Fibroblast of skin of back (primary cell): ENCODE measurements at places on chromosomes 4 and X.

- DNase-seq = peak; percentile 58
Observed at GRCh38 chrX:23902419-23902818, 5.3 kb downstream of the APOO start.

DNA sequence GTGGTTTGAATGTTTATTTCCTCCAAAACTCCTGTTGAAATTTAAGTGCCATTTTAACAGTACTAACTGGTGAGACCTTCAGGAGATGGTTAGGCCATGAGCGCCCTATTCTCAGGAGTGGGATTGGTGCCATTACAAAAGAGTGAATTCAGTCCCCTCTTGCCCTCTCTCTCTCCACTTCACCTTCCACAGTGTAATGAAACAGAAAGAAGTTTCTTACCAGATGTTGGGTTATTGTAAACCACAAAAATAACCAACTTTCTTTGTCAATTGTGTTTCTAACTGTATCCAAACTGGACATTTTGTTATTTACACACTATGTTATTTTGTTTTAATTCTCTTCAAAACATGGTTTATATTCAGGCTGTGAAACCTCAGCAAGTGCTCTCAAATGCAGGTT lies 1734.3 kb downstream of the PCDH7 start:
- no peak for DNase-seq

DNA sequence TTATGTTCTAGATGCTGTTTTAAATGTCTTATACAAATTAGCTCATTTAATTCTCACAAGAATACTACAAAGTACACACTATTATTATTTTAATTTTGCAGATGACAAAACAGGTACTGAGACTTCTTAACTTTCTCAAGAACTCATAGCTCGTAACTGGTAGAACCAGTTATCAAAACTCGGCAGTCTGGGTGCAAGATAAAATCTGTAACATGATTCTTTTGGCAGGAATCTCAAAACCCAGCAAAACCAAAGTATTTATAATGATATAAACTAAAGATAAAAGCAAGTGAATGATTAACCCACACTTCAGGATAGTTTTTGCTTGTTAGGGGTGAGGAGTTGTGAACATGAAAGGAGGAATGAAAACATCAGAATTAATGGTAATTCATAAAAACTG lies 27.6 kb downstream of the CLNK start:
- DNase-seq = no peak

DNA sequence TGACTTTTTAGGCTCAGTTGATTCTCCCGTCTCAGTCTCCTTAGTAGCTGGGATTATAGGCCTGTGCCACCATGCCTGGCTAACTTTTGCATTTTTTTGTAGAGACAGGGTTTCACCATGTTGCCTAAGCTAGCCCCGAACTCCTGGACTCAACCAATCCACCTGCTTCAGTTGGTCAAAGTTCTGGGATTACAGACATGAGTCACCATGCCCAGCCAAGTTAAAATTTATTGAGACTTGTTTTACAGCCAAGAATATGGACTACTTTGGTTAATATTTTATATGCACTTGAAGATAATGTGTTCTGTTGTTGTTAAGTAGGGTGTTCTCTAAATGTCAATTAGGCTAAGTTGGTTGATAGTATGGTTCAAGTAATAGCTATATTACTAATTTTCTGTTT lies 58.7 kb downstream of the CYTL1 start:
- DNase-seq = no peak

GRCh38 chr4:7029212-7029611 lies 14.0 kb upstream of the TADA2B start:
- DNase-seq = no peak

GRCh38 chr4:74793757-74794381 lies 454 bp downstream of the BTC start:
- DNase-seq = no peak

GRCh38 chrX:57951666-57952319 lies 41.5 kb upstream of the ZXDA start:
- no peak for DNase-seq

DNA sequence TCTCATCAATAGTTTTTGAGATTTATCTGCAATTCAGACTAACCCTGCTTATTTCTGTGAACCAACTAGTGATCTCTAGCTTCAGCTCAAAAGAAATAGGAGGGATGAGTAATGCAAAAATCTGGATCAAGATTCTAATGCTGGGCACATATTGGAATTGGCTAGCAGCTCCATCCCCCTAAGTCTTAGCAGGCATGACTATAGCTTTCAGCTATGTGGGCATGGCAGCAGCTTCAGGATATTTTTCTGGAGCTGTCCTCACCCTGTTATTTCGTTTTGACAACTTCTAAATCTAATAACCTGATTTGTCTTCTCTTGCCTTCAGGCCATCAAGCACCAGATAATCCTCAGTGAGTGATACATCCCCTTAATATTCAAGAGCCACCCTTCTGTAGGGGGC lies 50.8 kb upstream of the GNPDA2 start:
- DNase-seq = no peak

- no peak for DNase-seq
Observed at GRCh38 chr4:22692736-22693135, at the start of gene GBA3. Gene GBA3, plus strand, starts transcription at chr4:22692937.
